H1 (cell line): ENCODE measurements at places on chromosomes 11 and 22. TPM values are rescaled to one million over a fixed set of nuclear protein-coding genes. Genes with fewer than 3 reads are reported as not detected.

Gene FGF3
- not detected in 2 replicates for total RNA-seq

Gene PKDREJ
- 0.04 and 0.11 TPM in 2 replicates for total RNA-seq

Gene RIN1
- total RNA-seq = 5.4 and 6.6 TPM in 2 replicates

Gene GDPD5
- total RNA-seq = 8.1 and 8.6 TPM in 2 replicates

Gene CDHR5
- total RNA-seq = 0.11 TPM in 1 of 2 replicates, not detected in the other

Gene MB
- total RNA-seq = not detected in 2 replicates

Gene TMEM191C
- total RNA-seq = 0.74 and 1.3 TPM in 2 replicates

Gene SDHAF2
- 41.0 and 44.8 TPM in 2 replicates for total RNA-seq

Gene MPPED2
- total RNA-seq = 3.5 and 6.2 TPM in 2 replicates

Gene LMNTD2
- 2.6 and 3.1 TPM in 2 replicates for total RNA-seq

Gene SLC22A12
- total RNA-seq = not detected in 2 replicates

Gene ASCL2
- 0.23 and 0.56 TPM in 2 replicates for total RNA-seq

Gene IGLL1
- not detected in 2 replicates for total RNA-seq

Gene VSIG2
- total RNA-seq = not detected in 2 replicates

DNA sequence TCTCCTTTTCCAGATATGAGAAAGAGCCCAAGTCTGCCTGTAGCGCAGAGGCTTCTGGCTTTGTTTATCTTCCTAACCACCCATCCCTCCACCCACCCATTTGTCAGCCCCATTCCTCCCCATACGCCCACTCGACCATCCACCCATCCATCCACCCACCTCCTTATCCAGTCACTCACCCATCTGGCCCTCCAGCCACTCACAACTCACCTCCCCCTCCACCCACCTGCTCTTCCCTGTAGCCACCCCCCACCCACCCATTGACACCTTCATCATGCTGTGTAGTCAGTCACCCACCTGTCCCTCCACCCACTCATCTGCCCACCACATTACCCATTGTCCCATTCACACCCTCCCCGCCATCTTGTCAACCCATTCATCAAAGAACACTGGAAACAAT lies 5.5 kb downstream of the CST6 start:
- no peak for DNase-seq

- DNase-seq = no peak
Observed at GRCh38 chr11:73189315-73189714, 28.8 kb upstream of the P2RY2 start.

GRCh38 chr22:27045103-27045947 lies 387.9 kb downstream of the MIAT start:
- DNase-seq = no peak

DNA sequence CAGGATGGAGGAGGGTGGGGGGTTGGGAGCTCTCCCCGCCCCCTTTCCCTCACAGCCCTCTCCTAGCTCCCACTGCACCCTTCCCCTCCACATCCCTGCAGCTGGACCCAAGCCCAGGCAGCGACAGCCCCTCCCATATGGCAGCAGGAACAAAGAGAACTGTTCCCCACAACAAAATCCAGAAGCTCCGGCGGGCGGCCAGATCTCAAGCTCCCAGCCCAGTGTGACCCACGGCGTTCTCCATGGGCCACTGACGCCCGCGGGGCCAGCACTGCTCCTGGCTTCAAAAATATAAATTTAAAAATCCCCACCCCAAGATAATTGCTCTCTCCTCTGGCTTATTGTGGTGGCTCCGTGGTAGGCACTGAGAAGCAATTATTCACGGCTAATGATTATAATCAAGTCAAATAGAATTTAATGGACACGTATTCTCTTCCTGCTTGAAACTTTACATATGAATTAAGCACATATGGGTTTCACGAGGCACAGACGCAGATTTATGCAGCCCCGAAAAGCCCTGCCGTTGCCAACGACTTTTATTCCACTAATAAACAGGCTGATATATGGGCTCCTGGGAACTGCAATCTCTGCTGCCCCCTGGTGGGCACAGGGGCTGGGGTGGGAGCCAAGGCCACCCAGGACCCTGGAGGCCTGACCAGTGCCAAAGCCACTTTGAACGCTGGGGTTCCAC lies 17.5 kb downstream of the MACROD1 start:
- DNase-seq = peak; percentile 93

DNA sequence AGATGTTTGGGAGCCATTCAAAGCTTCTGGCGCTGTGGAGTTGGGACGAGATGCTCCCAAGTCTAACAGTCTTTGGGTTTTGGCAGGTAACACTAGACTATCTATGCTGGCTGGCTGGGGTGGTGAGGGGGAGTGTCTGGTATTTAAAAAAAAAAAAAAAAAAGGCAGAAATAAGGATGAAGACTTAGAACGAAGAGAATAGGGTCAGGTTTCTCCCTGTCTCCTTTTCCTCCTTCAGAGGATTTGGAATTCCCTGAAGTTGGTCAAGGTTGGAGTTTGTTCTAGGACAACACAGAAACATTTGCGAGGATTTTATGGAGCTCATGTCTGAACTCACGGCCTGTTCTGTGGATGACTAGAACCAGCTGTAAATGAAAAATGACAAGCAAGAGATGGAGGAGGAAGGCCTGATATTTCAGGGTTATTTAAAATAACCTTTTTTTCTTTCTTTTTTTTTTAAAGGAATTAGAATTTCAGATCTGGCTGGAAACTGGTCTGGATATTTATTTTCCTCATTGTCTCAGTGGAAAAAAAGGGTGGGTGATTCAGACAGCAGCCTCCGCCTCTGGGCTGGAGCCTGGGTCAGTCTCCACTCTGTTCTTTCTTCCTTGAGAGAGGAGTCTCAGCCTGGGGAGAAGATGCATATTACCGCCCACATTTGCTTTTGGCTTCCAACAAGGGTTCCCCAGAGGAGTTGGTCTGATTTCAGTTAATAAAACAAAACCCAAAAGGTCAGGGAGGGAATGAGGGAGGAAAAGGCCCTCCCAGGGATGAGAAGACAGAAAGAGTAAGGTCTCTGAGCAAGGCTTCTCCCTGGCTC lies 80.1 kb downstream of the USP35 start:
- DNase-seq = no peak

DNA sequence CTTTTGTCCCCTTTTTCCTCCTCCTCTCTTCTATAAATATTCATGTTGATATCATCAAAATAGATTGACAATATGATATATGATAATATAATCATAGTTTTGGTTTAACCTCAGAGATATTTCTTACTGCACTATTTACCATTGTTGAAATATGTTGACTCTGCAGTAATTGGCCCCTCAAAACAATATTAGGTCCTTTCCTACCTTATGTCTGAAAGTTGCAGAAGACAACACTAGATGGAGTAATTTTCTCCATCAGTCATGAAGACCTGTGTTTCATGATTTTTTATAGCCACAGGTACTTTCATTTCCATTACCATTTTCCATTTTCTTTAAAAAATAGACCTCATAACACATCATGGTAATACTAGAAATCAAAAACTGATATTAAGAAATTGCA lies 284.4 kb downstream of the LUZP2 start:
- DNase-seq = no peak

DNA sequence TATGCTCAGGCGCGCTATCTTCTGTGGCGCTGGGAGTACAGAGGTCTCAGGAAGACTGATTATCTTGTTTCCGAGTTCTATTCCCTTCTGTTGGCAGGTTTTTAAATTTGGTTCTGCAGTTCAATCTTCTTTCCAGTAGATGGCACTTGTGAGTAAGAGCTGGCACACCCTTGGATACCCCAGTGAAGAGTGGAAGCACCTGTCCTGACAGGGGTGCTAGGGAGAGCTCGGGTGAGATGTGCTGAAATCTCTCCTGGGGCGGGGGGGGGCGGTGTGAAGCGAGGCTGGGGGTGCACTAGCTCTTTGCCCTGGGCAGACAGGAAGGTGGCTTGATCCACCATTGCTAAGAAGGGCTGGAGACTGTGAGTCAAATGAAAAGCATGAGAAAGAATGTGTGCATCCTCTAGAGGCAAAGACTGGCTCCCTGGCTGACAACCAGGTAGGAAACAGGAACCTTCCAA lies 679.9 kb upstream of the CCDC179 start:
- DNase-seq = peak; percentile 50

- no peak for DNase-seq
Observed at GRCh38 chr11:118917481-118918127, 8.1 kb downstream of the BCL9L start.

DNA sequence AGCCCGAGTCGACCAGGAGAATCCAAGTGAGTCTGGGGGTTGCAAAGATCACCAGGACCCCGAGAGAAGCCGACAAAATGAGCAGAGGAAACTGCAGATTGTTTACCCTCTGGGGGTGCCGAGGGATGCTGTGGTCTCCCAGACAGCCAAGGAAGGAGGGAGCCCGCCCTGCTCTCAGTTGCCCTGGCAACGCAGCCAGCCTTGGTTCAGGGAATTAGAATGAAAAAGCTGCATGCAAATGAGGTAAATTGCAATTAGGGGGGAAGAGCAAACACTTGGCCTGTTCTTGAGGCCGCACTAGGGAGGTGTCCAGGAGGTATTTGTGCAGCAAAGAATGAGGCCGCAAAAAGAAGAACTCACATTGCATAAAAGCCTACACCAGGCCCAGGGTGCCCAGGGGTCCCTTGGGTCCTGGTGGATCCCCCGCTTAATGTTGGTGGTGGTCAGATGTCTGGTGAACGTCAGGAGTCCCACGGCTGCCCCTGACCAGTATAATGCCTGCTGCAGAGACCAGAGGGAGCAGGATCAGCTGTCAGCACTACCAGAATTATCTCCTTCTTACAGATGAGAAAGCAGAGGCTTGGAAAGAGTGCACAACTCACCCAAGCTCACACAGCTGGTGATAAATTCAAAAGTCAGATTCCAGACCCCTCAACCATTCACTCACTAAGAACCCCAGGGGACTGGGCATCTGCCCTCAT lies 40.3 kb upstream of the ATXN10 start:
- peak; percentile 75 for DNase-seq

GRCh38 chr11:111851636-111852035 lies 19.7 kb downstream of the ALG9 start:
- DNase-seq = no peak

GRCh38 chr22:38167988-38168407 lies 13.6 kb downstream of the PLA2G6 start:
- no peak for DNase-seq

- DNase-seq = no peak
Observed at GRCh38 chr11:43735961-43736360, 55.4 kb downstream of the HSD17B12 start.

DNA sequence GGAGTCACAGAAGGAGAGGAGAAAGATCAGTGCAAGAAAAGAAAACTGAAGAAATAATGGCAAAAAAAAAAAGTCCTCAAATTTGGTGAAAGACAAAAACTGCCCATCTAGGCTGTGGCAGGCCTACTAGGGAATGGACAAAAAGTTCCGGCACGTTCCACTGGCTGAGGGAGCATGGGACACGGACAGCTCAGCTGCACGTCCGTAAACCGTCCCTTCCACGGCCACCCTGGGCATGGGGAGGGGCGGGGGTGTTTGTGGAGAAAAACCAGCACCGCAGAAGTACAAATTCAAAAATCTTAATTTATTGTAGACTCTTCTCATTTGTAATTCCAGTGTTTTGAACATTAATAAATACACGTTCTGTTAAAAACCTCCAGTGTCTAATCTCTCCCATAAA lies 25.4 kb downstream of the TRMU start:
- no peak for DNase-seq

GRCh38 chr11:281486-282161 lies 3.4 kb downstream of the NLRP6 start:
- DNase-seq = no peak

GRCh38 chr11:119509969-119510401 lies 87.0 kb upstream of the THY1 start:
- no peak for DNase-seq

GRCh38 chr22:46779023-46779422 lies 16.6 kb downstream of the TBC1D22A start:
- no peak for DNase-seq

- no peak for DNase-seq
Observed at GRCh38 chr22:21699643-21700042, 33.8 kb downstream of the PPIL2 start.

DNA sequence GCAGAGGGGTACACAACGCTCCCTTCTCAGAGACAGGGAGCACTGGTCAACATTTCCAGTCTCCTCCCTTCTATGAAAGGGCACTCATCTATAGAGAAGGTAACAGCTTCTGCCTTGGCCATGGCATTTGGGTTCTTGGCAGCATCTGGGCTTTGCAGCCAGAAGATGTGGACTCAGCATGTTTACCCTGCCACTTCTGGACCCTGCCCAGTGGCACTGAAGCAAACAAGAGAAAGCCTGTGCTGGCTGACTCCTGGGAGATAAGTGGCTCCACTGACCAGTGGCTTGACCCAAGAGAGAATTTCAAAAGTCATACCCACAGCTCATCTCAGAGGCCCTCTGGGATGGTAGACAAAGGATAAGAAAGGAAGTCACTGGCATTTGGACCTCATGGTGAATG lies 8.0 kb downstream of the CSNK2A3 start:
- no peak for DNase-seq

GRCh38 chr11:84817998-84818397 lies 809.1 kb downstream of the DLG2 start:
- no peak for DNase-seq
